AG10803 (cell line): ENCODE measurements at places on chromosomes 3 and 15.
A peak's percentile ranks its signal among the peaks of the same experiment; 100 is the strongest.

DNA sequence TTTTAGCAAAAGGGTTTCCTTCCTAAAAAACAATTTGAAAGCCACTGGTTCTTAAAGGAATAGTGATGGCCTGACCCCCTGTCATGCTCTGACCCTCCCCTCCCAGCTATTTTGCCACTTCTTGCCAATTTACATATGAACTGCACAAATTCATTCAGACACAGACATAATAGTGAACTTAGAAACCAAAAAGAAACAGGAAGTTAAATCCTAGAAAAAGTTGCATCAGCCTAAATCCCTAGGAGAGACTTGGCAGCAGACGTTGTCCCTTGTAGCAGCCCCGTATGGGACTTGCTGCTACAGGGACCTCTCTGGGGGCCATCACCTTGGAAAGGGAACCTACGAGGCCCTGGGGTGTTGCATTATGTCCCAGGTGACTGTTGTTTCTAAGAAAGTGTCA, 14.3 kb upstream of the PDE8A start:
- DNase-seq = peak; percentile 29

DNA sequence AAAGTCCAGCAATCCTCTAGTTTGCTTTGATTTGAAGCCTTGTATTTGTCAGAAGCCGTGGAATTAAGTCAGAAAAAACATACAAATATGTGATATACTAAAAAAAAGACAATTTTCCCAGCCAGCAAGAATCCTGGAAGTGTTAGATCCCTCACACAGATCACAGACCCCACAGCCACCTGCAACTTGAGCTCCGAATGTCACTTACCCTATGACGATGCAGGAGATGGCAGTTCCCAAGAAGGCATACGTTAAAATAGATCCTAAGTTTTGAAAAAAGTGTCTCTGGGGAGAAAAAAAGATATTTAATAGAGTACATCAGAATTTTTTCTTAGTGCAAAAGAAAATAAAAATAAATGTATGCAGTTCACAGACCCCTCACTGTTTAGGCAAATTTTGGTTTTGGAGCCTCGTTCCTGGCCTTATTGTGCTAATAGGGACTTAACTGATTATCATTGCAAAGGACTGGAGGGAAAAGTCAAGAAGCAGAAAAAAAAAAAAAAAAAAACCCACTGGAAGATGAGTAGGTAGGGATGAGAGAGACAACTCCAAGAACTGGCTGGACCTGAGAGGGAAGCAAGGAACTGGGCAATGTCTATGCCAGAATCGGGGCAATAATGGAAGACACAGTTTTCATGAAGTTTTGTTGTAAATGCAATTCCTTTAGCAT, 53.3 kb downstream of the SLC9A9 start:
- DNase-seq = no peak

GRCh38 chr3:146187334-146187950, 26.5 kb upstream of the PLOD2 start:
- DNase-seq = peak; percentile 46

DNA sequence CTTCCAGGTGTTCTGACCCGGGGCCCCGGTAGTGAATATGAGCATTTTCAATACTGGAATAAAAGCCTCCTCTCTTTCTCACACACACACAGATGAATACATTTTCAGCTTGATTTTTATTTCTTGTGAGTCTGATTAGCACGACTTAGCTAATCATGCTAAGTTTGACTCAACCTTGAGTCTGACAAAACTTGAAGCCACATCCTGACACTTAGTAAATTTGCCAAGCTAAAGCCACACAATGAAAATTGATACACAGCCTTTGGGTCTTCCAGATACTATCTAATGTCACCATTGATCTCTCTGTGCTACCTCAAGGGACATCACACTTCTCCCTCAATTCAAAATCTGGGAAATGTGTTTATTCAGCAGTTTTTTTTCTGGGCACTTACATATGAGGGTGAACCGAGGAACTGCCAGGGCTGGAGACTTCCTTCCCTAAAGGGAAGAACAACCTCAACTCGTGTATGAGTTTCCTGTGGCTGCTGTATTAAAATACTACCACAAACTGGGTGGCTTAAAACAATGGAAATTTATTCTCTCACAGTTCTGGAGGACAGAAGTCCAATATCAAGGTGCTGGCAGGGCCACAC, 18.6 kb downstream of the TMEM266 start:
- no peak for DNase-seq

- DNase-seq = no peak
These were observed 211.3 kb upstream of the FEZF2 start for GRCh38 chr3:62584636-62585035.

DNA sequence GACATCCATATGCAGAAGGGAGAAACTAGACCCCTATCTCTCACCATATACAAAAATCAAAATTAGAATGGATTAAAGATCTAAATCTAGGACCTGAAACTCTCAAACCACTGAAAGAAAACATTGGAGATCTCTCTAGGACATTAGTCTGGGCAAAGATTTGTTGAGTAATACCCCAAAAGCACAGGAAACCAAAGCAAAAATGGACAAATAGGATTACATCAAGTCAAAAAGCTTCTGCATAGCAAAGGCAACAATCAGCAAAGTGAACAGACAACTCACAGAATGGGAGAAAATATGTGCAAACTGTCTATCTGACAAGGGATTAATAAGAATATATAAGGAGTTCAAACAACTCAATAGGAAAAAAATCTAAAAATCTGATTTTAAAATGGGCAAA, 54.8 kb downstream of the MYO9A start:
- peak; percentile 17 for DNase-seq

DNA sequence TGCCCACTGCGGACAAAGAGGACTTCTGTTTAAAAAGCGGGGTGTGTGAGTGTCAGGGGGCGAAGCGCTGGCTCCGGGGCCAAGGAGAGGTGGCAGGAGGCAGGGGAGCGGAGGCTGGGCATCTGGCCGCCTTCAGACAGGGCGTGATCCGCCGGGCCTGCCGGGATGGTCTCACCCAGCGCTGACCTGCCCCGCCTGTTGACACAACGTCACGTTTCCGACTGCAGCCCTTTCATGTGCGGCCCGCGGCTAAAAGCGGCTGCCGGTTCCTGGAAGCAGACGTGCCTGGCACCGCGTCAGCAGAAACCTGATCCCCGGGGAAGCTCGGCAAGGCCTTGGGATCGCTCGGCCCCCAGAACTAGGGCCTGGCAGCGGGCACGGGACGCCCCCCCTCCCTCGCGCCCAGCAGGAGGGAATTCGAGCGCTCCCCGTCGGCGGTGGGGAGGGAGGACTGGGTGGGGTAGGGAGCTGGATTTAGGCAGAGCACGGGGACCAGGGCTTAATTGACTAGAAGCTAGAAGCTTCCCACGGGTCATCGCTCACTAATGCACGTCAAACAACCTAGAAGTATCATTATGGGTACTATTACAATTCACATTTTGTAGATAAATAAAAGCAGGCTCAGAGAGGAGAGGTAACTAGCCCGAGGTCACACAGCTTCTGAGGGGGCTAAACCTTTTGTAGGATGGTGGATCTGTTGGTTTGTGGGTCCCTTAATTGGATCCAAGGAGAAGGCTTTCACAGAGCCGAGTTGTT, 7.7 kb downstream of the BHLHE40 start:
- peak; percentile 97 for DNase-seq

DNA sequence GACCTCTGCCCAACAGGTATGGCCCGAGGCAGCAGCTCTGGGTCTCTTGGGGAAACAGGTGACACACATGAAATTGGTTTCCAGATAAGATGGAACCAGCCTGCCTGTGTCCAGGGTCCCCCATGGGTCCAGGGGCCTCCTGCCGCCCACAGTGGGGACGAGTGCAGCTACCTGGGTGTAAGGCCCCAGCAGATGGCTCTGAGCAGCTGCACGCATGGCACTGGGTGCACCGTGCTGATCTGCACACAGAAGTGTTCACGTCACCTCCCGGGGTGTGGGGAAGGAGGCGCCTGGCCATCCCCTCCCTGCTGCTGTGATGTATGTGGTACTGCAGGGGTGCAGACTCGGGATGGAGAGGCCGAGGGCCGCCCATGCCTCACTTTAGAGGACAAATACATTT, 63.6 kb downstream of the NIPA2 start:
- DNase-seq = no peak

- DNase-seq = no peak
These were observed 128.2 kb downstream of the UBE2E2 start for GRCh38 chr3:23331141-23331935.

DNA sequence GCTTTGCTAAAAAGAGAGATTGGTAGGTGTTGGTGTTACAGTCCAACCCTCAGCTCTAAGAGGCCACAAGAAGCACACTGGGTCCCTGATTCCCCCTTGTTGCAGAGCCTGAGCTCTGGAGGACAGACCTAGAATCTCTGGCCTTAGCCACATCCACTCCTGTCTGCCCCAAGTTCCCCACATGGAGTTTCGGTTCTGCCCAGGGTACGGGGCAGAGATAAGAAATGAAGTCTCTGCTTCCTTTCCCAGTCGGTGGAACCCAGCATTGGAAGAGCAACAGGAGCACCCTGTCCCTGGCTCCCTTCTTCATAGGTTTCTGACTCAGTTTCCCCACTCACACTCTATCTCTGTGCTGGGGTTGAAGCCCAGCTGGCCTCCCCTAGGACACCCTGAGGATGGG, 13.2 kb downstream of the PRR23E start:
- no peak for DNase-seq

DNA sequence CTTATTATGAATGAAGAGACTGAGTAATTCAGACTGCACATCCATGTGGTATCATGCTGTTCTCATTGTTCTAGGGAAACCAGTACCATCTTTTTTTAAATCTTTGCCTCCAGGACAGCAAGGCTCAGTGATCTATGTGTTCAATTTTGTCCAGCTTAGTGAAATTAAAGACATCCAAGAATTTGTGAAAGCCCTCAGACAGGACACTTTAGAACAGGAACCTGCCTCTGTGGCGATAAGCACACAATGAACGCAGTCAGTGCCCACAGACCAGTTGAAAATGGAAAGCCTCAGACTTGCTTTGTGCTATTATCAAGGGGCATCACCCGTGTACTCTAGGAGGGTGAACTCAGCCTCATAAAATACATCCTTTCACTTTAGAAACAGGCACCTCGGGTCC, 20.1 kb downstream of the EID1 start:
- DNase-seq = no peak

DNA sequence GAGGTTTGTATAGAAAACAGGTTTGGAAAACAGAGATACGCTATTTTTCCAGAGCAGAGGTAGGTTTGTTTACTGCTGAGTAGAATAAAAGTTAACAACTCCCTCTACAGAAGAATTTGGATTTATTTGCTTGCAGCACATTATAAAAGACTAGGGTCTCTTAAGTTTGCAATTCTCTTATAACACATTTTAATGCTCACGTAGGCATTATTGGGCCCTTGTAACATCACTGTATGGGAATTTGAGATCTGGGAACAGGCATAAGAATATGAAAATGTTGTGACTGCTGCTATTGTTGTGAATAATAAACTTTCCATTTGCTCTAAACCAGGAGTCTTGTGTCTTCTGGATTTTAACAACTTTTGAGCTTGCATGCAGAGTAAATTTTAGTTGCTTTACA, 128.3 kb upstream of the CADM2 start:
- no peak for DNase-seq

- DNase-seq = no peak
These were observed 270.0 kb upstream of the HES1 start for GRCh38 chr3:193865896-193866480.

- peak; percentile 38 for DNase-seq
These were observed 46.6 kb downstream of the ZBTB38 start for GRCh38 chr3:141414800-141415462.

DNA sequence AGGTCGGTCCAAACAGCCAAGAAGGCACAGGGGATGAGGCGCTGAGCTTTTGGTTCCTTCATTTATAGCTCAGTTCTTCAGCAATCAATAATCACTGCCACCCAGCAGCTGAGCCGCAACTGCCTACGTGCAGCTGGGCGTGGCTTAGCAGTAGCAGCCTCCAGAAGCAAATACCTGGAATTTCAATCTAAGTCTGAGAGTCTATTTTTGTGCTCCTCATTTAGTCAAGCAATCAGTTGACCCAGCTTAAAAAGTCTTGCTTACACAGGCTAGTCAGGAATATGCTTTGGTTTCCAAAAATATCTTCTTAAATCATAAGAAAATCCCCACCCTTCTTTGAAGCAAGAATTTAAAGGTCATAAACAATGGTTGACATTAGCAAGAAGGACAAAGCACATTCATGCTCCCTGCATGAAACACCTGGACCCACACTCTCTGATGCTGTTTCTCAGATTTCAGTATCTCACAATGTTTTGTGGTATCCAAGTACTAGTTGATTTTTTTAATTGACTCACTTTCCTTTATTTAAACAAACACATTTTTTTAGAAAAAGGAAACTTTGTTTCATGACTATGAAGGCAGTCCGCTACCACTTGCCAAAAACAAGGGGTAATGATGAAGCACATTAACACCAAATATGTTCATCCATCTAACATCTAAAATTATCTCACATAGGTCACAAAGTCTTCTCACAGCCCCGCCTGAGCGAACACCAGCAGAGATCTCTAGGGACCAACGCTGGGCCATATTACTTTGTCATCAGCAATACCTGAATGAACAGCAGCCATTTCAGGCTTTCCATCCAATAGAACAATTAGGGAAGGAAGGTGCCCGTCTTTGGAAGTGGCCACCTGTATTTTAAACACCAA, 106.1 kb downstream of the OXNAD1 start:
- DNase-seq = no peak

DNA sequence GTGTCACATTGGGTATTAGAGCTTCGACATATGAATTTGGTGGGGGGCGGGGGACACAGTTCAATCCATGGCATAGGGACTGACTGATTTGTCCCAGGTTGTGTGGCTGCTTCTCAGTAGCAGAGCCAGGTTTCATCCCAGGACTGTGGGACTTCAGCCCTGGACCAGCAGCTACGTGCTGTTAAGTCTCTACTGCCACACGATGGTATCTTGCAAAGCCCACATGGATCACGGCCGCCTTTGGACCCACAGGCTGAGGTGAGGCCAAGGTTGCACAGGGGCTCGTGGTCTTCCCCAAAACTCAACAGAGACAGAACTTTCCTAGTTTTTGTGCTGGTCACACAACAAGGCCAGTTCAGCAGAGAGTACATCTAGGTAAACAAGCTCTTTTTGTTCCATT, 97.4 kb downstream of the LRRK1 start:
- no peak for DNase-seq

DNA sequence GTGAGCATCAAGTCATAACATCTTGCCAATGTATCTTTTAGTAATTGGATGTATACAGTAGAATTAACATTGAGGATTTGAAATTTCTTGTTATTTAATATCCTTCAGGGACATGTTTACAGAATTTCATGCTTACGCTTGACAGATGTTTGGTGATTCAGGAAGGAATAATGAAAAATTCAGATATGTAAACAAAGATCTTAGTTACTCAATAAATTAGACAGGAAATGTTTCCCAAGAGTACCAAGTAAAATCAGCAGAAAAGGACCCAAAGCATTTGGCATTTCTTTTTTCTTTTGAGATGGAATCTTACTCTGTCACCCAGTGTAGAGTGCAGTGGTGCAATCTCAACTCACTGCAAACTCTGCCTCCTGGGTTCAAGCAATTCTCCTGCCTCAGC, 4.7 kb upstream of the COL6A5 start:
- no peak for DNase-seq

DNA sequence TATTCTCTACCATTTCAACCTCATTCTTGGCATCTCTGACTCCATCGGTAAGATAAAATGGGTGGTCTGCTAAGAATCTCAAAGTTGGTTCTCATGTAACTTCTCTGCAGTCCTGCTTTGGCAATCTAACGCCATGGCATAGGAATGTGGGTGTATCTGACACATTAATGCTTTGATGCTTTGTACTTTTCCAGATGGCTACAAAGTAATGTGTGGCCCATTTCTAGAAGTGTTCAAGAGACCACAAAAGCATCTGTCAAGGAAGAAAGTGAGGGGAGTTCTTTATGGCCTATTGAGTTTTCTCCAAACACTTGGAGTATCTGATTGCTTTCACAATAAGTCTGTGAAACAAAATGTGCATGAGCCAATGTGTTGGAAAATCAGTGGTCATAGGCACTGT, 339.9 kb upstream of the TGFBR2 start:
- DNase-seq = peak; percentile 81
